CD4-positive, alpha-beta T cell (primary cell): ENCODE measurements at places on chromosomes 5 and 9.

- DNase-seq, result no peak
Measured at GRCh38 chr9:83599071-83599470, 23.9 kb upstream of the IDNK start.

DNA sequence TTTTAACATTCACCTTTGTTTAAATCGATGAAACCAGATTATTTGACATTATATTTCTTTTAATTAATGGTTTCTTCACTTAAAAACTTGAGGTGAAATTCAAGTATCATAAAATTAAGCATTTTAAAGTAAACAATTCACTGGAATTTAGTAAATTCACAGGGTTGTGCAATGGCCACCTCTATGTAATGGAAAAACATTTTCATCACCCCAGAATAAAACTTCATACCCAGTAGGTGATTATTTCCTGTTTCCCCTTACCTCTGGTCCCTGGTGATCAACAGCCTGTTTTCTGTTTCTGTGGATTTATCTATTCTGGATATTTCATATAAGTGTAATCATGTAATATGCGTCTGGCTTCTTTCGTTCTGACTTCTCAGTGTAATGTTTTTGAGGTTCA, 27.2 kb downstream of the HSPA4 start:
- DNase-seq, result no peak

DNA sequence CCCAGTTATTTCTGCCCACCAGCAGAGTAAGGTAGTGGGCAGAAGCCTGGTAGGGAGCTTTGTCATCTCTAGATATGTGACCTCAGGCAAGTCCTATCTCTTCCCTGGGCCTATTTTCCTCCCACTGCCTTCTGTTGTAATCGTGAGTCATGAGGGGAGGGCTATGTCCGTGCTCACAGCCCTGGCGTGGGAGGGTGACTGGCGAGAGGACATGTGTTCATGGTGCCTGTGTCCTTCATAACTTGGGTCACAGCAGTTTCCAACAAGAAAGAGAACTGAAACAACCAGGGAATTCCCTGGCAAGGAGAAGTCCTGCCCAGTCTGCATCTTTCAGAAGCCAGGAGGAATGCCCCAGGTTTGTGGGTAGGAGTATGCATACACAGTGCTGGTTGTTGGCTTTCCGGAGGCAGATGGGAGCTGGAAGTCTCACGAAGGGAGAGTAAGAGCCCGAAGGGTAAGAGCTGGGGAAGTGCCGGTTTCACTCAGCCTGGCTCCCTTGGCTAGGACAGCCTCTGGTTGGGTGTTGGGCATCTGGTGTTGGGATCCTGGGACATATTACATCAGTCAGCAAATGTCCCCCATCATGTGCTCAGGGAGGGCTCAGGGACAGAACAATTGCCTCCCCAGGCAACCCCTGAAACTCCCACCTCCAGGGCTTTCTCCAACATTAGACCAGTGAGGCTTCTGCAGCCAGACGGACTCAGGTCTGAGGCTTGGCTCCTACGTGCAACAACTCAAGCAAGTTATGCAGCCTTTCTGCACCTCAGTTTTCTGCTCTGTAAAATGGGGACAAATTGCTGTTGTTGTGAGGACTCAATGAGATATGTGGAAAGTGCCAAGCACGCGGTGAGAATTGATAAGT, 4.3 kb upstream of the TIFAB start:
- DNase-seq, result no peak

GRCh38 chr9:99725852-99726251, 95.8 kb upstream of the NR4A3 start:
- DNase-seq, result no peak

DNA sequence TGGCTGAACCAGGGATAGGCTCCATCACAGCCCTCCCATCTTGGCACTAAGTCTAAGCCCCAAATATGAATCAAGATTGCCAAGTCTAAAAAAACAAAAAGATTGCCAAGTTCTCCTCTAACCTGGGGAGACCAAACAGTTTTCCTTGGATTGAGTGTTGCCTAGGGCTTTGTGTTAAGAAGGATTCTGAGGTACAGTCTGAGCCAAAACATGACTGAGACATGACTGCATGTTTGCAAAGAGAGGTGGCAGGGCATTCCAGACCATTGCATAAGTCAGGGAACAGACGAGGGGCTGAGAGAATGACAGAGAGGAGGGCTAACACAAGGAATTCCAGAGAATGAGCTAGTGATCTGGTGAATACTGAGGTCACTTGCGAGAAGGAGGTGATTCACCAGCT, 11.4 kb downstream of the LAMC3 start:
- DNase-seq, result no peak

DNA sequence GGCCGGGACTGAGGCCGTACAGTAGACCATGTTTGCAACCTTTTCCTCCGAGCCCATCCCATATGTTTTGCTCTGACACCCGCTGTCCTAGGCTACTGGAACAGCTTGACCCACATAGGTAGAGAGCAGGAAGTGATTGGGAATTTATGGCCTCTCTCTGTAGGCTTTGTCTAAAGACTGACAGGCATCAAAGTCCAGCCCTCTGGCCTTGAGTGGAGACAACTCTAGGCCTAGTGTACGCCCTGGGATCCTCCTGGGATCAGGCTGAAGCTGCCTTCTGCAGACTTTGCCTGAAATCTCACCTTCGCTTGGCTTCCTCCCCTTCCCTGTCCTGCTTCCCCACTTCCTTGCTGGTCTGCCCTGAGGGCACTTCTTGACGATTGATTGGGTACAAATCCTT, 13.6 kb upstream of the AKNA start:
- no peak for DNase-seq

- DNase-seq, result no peak
Measured at GRCh38 chr5:174165406-174165805, 119.9 kb downstream of the NSG2 start.

GRCh38 chr9:34377404-34377746, 677 bp upstream of the MYORG start:
- DNase-seq, result peak; percentile 49

DNA sequence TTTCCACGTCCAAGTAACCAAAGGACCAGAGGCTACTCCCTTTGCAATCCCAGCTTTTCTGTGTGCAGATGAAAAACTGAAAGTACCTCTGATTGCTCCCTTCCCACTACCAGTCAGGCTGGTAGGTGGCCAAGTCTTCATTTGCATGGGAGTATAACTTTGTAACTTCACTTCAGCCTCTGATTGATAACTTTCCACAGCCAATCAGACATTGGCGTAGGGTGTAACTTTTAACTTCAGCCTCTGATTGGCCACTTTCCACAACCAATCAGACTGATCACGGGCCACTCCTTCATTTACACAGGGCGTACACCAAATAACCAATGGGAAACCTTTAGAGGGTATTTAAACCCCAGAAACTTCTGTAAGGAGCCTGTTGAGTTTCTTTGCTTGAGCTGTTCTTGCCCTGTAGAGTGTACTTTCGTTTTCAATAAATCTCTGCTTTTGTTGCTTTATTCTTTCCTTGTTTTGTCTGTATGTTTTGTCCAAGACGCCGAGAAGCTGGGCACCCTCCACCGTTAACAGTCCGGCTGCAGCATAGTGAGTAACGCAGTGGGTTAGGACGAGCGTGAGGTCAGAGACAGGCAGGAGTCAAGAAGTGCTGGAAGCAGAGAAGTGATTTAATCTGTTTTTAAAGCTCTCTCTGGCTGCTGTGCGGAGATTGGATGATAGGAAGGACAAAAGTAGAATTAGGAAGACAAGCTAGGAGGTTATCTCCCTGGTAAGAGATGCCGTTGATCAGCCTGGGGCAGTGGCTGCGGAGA, 3.5 kb upstream of the EXOSC2 start:
- peak; percentile 8 for DNase-seq

- DNase-seq, result peak; percentile 50
Measured at GRCh38 chr5:151086905-151087360, 6.1 kb upstream of the TNIP1 start.

- no peak for DNase-seq
Measured at GRCh38 chr9:92633614-92634278, 36.2 kb downstream of the IPPK start.

GRCh38 chr5:132044207-132044606, 16.2 kb upstream of the IL3 start:
- DNase-seq, result no peak

GRCh38 chr5:132094393-132095076, 20.9 kb downstream of the CSF2 start:
- DNase-seq, result no peak

DNA sequence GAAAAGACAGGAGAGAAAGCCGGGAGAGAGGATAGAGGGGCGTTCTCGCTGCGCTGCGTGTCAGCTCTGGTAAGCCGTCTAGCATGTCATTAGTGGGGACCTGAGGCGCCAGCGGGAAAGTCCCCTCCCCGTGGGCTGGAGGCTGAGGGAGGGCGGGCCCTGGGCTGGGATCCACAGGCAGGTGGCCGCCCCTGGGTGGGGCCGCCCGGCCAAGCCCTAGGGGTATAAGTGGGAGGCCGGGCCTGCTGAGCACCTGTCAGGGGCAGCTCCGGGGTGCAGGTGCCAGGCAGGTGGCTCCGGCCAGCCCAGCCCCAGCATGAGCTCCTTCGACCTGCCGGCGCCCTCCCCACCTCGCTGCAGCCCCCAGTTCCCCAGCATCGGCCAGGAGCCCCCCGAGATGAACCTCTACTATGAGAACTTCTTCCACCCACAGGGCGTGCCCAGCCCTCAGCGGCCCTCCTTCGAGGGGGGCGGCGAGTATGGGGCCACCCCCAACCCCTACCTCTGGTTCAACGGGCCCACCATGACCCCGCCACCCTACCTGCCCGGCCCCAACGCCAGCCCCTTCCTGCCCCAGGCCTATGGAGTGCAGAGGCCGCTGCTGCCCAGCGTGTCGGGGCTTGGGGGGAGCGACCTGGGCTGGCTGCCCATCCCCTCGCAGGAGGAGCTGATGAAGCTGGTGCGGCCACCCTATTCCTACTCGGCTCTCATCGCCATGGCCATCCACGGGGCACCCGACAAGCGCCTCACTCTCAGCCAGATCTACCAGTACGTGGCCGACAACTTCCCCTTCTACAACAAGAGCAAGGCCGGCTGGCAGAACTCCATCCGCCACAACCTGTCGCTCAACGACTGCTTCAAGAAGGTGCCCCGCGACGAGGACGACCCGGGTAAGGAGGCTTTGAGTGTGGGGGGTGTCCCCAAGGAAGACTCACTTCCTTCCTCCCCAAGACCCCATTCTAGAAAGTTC, at the start of gene FOXI1:
TSS of gene FOXI1 (plus strand) at position 256 of the 970 bp plus-strand sequence. CDS start at position 317, 61 bp downstream.
- no peak for DNase-seq

DNA sequence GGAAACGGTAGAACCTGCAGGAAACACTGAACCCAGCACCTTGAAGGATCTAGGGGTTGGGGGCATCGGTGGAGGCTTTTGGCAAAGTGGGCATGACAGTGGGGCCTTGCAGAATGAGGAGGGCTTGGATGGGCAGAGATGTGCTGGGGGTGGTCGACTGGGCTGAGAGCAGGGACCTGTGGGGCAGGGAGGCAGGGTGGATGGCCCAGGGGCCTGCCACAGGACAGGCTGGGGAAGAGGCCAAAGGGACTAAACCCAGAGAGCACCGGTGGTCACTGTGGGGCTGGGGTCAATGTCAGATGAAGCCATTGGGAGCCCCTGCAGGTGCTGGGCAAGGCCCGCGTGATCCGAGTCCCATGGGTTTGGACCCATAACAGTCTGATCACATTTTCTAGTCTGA, 175.3 kb downstream of the DAB2IP start:
- DNase-seq, result no peak

DNA sequence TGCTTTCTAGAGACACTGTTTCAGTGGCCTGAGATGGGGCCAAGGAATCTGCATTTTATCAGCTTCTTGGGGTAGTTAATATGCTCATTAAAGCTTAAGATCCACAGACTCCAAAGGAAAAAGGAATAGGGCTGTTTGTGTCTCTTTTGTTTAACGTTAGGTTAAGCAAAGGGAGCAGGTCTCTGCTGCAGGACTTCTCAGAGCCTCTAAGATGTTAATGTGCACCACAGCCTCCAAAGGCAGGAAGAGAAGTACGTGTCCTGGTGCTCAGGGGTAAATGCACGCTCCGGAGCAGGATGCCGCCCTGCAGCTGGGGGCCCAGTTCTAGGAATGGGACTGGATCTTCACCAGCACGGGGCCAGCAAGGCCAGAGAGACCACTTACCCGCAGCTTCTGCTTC, 19.6 kb downstream of the SPARC start:
- DNase-seq, result no peak

- no peak for DNase-seq
Measured at GRCh38 chr9:38006163-38006562, 62.9 kb downstream of the SHB start.

DNA sequence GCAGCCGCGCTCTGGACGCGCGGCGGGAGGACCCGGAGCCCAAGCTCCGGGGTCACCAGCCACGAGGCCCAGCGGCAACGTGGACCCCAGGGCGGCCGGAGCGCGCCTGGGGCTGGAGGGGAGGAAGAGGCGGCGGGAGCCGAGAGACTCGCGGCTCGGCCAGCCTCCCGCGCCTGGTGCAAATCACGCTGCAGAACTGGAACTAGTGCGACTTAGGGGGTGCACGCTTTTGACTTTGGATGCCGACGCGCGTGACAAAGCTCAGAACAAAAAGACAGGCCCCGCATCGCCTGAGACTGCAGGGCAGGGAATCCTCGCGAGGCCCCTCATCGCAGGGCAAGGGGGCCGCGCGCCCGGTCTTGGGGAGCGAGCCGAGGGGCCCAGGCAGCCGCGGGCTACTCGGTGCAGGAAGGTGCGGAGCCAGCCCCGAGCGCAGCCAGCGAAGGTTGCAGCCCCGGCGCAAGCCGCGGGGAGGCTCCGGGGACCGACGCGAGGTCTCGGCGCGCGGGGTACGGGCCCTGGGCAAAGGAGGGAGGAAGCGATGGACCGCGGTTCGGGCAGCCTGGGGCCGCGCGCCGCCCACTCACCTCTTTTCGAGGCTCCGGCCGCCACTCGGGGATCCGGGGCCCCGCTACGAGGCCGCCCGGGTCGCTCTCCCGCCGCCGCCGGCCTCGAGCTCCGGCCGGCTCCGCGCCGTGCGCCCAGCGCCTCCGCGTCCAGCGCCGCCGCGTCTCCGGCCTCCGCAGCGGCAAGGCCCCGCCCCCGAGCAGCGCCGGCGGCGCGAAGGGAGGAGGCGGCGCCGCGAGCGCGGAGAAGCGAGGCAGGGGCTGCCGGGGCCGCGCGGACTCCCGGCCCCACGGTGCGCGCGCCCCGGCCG, at the start of gene GOLM1:
TSS of gene GOLM1 (minus strand) at position 735 of the 877 bp plus-strand sequence. CDS start 20,238 bp downstream, outside the sequence.
- DNase-seq, result no peak

DNA sequence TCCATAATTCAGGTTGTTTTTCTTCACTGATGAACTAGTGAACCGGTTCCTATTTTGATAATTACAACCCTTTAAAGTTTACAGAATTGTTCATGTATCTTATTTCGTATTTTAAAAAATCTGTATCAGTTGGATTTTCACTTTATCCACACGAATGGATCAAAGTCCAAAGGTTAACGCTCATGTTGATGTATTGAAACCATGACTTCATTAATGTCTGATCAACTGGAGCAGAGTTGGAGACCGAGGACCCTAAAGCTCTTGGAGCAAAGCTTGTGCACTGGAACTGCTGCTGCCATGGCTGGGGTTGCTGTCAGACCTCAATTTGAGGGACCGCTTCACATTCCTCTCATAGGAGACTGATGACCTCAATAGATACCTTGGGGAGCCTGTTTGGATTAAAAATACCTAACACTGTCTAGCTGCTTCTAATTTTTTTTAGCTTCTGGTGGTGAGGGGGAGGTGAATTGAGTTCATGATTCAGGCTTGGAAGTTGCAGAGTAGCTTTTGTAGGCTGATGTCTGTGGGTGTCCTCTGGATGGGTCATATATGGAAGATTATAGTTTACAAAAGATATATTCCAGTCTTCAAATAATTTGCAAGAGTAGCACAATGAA, 45.1 kb downstream of the KIAA1958 start:
- DNase-seq, result no peak
